ENCODE measurements at places on chromosomes 4 and X.
A peak's percentile ranks its signal among the peaks of the same experiment; 100 is the strongest.

GRCh38 chr4:168731006-168731636 is 234.3 kb downstream of the PALLD start:
- DNase-seq = no peak

DNA sequence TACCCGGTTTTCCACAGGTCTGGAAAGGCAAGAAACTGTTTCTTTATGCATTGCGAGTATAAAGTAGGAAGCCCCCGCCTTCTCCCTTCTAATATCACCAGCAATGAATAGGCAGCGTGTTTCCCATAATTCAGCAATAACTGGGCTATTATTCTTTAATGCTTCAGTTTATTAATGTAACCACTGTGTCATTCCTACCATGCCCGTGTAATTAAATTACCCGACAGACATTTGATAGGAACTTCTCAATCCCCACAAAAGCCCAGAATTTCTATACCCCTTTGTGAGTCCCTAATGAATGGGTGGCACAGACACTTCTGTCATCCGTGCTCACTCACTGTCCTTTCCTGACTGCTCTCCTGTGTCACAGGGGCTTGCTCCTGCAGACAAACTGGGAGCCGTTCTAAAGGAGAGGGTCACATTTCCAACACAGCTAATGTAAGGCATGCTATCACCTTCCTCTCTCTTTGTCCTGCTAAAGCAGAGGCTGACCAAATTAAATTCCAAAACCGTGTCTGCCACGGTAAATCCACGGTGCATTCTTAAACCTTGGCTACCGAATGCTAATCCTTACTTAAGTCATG is 108.5 kb upstream of the MID1 start:
- DNase-seq = no peak

DNA sequence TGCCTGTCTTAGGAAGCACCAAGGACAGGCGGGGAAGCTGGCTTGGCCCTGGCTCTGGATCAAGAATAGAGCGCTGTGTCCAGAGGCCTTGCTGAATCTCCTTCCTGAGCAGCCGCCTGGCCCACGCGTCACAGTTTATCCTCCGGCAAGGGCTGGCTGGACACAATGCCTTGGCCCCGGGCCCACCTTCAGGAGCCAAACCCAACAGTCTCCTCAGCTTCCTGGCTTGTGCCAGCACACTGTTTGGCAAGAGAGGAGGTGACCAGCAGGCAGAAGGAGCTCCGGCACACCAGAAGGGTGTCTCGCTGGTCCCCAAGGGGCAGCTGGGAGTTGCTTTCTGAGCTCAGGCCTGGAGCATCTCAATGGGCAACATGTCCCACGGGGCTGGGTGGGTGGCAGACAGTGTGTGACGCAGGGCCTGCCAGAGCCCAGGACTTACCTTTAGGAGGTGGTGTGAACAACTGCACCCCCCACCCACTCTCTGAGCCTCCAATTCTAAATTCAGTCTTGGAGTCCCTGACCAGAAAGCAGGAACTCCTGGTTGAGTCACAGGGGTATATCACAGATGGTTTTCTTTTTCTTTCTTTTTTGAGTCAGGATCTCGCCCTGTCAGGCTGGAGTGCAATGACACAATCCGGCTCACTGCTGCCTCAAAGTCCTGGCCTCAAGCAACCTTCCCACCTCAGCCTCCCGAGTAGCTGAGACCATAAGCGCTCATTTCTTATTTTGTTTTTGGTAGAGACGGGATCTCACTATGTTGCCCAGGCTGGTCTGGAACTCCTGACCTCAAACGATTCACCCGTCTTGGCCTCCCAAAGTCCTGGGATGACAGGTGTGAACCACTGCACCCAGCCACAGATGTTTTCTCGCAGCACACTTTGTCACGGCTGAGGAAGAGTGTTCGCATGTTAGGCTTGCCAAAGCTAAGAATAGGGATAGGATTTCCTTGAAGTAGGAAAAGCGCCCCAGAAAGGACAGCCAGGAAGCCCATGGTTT is 361.2 kb downstream of the BCOR start:
- DNase-seq = no peak

DNA sequence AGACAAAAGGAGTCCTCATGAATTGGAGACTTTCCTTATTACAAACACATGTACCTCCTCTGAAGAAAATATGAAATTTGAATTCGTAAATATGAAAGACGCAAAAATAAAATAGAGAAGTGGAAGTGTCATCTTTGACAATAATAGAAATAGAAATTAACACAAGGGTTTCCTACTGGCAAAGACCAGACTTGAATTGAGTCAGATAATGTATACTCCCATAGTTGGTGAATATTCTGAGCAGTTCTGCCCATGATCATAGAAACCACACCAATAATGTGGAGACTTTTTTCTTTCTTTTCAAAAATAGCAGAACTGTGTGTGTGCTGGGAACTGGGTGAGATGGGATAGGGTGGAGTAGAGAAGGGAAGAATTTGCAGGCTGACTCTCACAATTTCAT is 277.7 kb upstream of the TET2 start:
- DNase-seq = peak; percentile 37

DNA sequence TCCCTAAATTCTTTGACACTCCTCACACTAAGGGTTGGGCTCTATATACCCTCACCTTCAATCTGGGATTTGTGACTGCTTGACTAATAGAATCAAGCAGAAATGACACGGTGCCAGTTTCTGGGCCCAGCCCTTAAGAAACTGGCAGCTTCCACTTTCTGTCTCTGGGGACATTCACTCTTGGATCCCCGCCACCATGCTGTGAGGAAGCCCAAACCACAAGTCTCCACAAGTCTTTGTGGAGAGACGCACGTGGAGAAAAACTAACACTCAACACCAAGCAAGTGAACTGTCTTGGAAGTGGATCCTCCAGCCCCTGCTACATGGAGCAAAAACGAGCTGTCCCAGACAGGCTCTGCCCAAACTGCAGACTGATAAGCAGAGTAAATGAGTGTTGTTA is 1.1 kb upstream of the EDNRA start:
- DNase-seq = no peak

GRCh38 chr4:99402765-99403164 is 32.4 kb downstream of the ADH7 start:
- no peak for DNase-seq

DNA sequence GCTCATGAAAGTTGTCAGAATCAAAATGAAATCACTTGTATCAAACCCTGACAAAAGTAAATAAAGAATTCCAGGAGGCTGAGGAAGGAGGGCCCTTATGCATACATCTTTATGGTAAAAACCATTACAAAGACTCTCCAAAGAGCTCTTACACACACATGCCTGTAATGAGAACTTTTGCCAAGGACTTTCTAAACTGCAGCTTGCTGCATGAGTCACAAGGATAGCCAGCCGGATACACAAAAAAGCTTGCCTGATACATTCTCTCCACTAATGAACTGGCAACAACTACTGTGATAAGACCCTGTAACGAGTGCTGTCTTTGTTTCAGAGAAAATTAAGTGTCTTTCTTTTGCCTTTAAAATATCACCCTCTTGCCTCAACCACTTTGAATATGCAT is 618.1 kb downstream of the PPP4R3C start:
- no peak for DNase-seq

- DNase-seq = no peak
Observed at GRCh38 chr4:151013944-151014343, 1.1 kb downstream of the LRBA start.

Measured in GM13976 (cell line).